ENCODE measurements at places on chromosomes 12 and 14.

DNA sequence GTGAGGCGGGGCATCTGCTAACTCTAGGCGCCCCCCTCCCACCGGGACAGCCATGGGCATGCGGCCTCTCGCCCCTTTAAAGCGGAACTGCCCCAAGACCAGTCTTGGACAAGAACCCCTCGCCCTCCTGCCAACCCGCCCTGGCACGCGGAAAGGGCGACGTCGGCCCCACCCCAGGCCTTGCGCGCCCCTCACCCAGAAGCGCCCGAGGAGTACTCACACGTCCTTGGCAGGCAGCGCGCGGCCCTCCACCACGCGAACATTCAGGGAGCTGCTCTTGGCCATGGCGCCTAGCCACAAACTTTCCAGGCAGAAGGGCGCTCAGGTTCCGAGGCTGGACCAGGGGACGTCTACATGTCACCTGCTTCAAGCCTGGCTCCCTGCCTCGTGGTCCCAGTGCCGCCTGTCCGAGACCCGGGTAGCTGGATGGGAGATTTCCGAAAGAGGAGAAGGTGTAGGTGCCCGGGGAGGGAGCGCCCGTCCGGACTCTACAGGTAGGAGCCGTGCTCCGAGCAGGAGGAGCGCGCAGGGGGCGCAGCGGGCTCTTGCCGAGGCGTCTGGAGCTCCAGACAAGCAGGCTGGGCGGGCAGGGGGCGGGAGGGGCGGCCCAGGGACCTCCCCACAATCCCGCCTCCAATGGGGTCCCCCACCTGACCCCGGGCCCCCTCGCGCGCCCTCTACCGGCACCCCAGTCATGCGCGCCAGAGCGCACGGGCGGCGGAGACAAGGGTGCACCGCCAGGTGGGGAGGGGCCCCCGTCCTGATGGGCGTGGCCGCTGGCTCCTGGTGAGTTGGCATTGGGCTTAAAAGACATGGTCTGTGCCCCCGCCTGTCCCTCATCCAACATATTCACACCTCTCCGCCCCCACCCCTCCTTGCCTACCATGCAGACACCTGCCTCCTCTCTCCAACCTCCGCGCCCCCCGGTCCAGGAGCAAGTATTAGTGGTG lies at the start of gene RASAL1:
RASAL1 (minus strand) TSS at position 584 of the 950 bp plus-strand sequence; CDS start at position 285, 299 bp downstream.
- DNase-seq: no peak

GRCh38 chr12:21546716-21547115 lies 20.6 kb downstream of the SPX start:
- no peak for DNase-seq

DNA sequence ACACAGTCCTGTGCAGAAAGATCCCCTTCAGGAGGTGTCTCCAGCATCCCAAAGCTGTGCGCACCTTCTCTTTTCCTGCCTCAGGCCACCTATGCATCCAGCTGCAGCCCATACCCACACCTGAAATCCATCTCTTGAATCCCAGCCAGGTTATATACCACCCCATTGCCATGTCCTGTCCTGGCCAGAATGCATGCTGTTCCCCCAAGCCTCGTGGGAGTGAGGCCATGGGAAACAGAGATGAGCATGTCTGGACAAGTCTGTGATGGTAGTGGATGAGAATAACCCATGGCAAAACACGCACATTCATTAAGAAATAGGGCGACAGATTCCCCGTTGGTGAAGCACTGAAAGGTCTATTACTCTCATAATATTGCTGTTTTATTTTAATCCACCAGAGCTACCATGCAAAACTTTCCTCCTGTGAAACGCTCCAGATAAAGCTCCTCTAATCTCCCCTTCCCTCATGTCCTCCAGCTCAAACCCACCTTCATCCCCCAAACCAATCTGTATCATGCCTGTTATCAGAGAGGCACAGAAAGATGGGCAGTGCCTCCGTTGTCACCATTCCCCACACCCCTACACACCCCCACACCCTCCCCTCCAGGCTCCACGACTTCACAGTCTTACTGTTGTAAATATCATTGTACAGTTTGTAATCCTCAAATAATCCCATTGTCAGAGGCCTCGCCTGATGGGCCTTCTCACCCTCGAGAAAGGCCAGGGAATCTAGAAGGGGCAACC lies 97.5 kb upstream of the FKBP4 start:
- DNase-seq: no peak

DNA sequence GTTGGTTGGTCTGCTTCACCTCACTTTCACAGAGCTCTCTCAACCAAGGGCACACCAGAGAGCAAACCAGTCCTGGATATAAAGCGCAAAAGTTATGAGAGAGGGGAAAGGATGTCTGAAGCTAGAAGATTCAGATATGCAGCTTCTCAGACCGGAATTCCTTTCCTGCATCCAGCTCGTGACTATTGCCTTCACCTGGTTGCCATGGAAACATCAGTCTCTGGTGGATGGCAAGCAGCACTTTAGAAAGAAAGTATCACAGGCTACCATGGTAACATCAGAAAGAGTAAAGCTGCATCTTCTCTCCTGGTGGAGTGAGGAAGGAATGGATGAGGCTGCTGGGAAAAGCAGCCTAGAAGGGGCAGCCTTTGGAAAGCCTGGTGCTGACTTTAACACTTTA lies 13.7 kb downstream of the REM2 start:
- no peak for DNase-seq

GRCh38 chr14:105847400-105847799 lies 321.0 kb downstream of the TMEM121 start:
- DNase-seq: no peak
